Renal pelvis (tissue), 12 donors: ENCODE measurements at places on chromosomes 1 and 21.

DNA sequence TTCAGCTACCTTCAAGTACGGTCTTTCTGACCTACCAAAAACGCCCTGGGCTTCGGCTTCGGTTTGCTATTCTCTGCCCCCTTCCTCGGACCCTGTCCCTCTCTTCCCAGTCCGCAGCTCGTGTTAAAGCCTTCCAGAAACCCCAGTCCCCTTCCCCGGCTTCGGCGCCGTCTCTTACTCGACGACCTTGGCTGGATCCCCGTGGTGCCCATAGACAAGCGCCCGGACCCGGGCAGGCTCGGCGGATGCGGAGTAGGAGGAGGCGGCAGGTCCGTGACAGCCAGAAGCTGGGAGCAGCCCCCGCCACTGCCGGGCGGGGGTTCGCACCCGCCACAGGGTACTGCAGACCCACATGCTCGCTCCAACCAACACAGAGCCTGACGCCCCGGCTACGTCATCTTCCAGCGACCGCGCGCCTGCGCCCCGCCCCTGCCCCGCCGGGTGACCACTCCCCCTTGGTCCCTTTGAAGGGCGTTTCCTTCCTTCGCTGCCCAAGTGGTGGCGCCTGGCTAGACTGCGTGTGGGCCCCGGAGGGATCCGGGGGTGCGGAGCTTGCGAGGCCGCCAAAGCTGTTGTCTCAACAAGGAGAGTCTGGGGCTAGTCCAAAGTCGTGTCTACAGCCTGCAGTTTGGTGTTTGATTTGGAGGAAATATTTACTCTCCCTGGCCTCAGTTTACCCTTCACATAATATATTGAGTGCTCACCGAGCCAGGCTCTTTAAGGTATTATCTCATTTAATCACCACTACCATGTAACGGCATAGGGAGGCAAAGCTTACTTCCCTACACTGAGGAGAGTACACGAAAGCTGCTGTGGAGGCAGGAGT is at the start of gene MECR:
MECR (minus strand) TSS at position 382 of the 826 bp plus-strand sequence; CDS start at position 354, 28 bp downstream.
- DNase-seq = peak; percentile 93

DNA sequence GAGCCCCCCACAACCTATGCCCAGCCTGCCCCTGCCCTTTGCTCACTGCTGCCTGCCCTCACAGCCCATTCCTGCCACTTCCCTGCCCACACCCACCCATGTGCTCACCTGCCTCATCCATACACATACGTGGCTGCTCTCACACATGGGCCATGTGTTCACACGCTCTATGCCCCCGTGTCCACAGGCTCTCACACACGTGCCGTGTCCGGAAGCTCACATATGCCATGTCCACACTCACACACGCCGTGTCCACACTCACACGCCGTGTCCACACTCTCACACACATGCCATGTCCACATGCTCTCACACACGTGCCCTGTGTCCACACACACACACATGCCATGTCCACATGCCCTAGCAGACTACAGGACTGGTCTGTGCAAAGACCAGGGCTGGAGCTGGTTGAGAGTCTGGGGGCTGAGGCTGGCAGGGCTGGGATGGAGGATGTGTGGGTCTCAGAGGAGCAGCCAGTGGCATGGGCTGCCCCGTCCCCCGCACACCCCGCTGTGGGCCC is 583 bp upstream of the RNF223 start:
- DNase-seq = no peak

DNA sequence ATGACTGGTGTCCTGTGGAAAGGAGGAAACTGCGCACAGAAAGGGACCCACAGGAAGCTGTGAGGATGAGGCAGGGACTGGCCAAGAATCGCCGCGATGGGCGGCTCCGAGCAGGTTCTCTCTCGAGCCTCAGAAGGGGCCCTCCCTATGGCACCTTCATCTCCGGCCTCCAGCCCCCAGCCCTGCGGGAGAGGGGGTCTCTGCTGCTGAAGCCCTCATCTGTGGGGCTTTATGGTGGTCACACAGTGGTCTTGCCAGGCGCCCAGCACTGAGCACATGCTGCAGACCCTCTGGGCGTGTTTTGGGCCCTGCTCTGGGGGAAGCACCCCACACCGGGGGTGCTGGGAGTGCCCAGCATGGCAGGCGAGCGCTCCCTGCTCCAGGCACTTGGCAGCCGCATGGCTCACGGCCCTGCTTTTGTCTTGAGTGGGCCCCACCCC is 86.6 kb upstream of the ACTRT2 start:
- no peak for DNase-seq

DNA sequence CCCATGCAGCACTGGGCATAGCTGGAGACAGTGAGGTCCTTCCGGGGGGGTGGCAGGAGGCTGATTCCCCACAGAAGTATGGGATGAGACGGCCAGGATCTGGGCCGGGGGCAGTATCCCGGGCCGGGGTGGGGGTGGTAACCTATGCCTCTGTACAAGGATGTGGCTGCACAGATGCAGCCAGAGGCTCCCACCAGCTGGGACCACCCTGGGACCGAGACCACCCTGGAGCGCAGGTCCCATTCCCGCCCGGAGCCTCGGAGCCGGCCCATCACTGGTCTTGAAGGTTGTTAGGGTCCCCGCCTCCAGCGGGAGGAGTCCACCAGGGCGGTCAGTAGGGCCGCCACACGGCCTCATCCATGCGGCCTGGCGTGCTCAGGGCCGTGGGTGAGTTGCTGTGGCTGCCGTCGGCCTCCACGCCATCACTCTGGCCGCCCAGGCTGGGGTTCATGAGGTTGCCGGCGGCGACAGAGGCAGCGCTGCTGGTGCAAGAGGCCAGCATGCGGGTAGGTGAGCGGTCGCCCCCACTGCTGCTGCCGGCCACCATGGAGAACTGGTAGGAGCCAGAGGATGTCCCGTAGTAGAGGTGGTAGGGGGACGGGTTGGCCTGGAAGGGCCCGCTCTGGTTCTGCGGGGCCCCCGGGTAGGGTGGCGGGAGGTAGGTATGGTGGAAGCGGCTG is 28.1 kb downstream of the RUNX3 start:
- DNase-seq = no peak

- DNase-seq = no peak
These were observed 134.0 kb downstream of the TOMM20 start for GRCh38 chr1:234994436-234995295.

GRCh38 chr1:184283999-184284398 is 102.8 kb upstream of the C1orf21 start:
- DNase-seq = no peak
